ENCODE measurements at places on chromosomes 11 and 22.

GRCh38 chr11:79739591-79739990 lies 298.8 kb upstream of the TENM4 start:
- no peak for DNase-seq

GRCh38 chr22:19989725-19990067 lies 26.9 kb downstream of the ARVCF start:
- no peak for DNase-seq

DNA sequence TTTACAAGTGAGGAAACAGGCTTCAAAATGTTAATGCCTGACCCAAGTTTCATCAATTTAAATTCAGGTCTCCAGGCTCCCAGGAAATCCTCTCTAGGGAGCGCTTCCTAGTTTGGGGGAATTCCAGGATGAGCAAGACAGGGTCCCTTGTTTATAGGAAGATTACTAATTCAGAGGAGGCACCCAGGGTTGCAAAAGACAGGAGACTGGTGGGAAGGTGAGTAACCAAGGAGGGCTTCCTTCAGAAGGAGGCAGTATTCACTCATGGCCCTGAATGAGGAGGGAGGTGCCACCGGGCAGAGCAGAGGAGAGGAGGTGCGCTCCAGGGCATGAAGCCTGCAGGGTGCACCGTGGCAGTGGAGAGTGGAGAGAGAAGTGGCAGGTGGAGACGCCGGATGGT lies 1.6 kb downstream of the TMEM132A start:
- DNase-seq, result peak; percentile 59

- peak; percentile 75 for DNase-seq
These were observed 2.8 kb downstream of the PDXP start for GRCh38 chr22:37661160-37661924.

DNA sequence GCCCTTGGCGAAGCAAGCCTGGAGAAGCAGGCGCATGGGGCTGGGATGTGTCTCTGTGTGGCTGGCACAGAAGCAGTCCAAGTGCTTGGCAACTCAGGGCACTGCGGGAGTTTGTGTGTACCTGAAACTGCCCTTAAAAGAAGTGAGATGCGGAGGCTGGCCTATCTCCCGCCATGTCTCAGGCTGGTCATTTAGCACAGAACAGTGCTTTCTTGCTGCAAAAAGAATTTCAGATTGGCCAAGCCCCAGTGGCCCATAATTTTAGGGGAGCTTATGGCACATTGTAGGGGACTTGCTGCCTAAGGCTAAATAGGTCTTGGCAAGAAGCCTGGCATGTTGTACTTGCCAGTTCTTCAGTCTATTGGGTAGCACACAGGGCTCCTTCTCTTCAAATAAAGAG lies 16.4 kb downstream of the EHF start:
- DNase-seq, result no peak

DNA sequence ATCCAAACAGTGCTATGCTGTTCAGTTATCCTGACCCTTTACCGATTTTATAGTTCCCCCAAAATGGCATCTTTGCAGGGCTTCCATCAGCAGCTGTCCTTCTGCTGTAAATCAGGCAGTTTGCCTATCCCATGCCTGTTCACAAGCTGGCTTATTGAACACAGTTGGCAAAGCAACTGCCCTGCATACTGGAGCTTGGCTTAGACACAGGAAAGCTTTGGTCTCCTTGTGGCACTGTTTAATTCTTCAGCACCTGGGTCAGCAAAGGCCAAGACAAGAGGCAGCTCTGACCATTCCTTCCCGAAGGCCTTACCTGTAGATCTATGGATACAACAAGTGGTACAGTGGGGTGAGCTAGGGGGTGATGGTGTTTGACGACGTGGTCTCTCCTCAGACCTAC lies 32.2 kb downstream of the TSPAN18 start:
- no peak for DNase-seq

DNA sequence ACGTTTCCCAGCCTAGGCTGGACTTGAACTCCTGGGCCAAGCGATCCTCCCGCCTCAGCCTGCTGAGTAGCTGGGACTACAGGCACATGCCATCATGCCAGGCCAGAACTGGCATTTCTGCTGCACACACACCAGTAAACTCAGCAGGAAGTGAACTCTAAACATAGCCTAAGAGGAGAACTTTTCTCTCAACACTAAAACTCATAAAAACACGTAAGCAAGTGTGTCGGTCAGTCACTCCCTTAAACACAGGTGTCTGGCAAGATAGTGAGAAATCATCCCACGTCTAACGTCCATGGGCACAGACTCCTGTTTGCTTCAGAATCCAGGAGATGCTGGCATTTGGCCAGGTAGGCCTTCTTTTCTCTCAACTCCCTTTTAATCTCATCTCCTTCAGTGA lies 104.8 kb downstream of the RPL27A start:
- no peak for DNase-seq

Measured in HFFc6 (cell line).